ENCODE measurements at places on chromosomes 3 and 15. TPM values are rescaled to one million over a fixed set of nuclear protein-coding genes. Genes with fewer than 3 reads are reported as not detected.

GUCA1C gene
- polyA plus RNA-seq, result not detected

RPLP1 gene
- polyA plus RNA-seq, result 537 TPM

GPR62 gene
- polyA plus RNA-seq, result not detected

P2RY14 gene
- 1.2 TPM for polyA plus RNA-seq

HYAL1 gene
- 0.18 TPM for polyA plus RNA-seq

B3GALNT1 gene
- 2.3 TPM for polyA plus RNA-seq

GRCh38 chr3:170809007-170809974 is 60.7 kb downstream of the RPL22L1 start:
- H3K4me3 ChIP-seq, result no peak overlapping the region
- no peak overlapping the region for H3K27ac ChIP-seq
- DNase-seq, result no peak
- H3K36me3 ChIP-seq, result no peaks in the 10 kb centered on the region
- peaks cover 2% of the 10 kb centered on the region for H3K27me3 ChIP-seq

DNA sequence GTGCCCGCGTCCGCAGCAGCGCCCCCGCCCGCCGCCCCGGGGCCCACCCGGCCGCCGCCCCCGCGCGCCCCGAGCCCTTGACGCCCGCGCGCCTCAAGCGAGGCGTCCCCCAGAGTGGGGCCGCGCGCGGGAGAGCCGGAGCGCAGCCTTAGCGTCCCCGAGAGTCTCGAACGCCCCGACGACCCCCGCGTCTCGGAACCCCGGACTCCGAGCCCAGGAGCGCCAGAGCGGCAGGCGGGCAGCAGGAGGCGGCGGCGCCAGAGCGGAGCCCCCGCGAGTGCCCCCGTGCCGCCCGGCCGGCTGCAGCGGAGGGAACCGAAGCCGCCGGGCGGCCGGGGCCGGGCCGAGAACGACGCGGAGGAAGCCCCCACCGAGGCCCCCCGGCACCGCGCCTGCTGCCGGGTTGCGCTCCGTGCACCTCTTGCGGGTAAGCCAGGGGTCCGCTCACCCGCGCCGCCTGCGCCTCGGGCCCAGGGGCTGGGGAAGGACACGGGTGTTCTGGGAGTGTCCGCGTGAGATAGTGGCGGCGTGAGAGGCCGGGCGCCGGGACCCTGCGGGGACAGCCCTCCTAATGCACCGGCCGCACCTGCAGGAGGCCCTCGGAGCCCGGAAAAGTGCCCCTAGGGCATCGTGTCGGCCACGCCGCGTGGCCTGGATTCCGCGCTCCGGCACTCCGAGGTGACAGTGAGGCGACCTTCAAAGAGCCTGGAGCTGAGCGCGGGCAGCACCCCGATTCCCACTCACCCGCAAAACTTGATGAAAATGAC is 52.0 kb upstream of the ULK4 start:
- no peaks in the 10 kb centered on the region for H3K36me3 ChIP-seq
- H3K4me3 ChIP-seq, result peak overlapping the region; percentile 94
- H3K4me1 ChIP-seq, result peaks cover 34% of the 10 kb centered on the region
- peaks cover 11% of the 10 kb centered on the region for H3K27me3 ChIP-seq
- H3K27ac ChIP-seq, result peak overlapping the region; percentile 91

DNA sequence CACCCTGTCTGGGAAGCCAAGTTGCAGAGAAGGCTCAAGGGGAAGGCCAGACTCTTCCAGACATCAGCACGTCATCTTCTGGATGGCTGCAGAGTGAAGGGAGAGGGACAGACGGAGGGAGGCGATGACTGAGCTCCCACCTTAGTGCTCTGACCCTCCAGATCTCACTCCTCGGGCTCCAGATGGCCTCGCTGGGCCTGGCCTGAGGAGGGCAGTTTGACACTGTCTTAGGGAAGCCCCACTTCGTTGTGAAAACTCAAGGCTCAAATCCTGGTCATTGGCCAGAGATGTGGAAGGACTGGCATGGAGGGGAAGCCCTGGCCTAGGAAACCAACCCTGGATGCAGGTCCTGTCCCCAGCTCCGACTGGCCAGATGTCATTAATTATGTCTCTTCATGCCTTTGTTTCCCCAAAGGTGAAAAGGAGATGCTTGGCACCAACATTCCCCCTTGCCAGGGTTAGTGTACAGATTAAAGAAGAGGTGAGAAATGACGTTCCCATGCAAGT is 70.4 kb downstream of the ADCY5 start:
- no peaks in the 10 kb centered on the region for H3K36me3 ChIP-seq
- no peaks in the 10 kb centered on the region for H3K4me1 ChIP-seq
- no peak overlapping the region for H3K4me3 ChIP-seq
- H3K27ac ChIP-seq, result no peak overlapping the region
- no peak for DNase-seq
- H3K27me3 ChIP-seq, result peaks cover 2% of the 10 kb centered on the region

DNA sequence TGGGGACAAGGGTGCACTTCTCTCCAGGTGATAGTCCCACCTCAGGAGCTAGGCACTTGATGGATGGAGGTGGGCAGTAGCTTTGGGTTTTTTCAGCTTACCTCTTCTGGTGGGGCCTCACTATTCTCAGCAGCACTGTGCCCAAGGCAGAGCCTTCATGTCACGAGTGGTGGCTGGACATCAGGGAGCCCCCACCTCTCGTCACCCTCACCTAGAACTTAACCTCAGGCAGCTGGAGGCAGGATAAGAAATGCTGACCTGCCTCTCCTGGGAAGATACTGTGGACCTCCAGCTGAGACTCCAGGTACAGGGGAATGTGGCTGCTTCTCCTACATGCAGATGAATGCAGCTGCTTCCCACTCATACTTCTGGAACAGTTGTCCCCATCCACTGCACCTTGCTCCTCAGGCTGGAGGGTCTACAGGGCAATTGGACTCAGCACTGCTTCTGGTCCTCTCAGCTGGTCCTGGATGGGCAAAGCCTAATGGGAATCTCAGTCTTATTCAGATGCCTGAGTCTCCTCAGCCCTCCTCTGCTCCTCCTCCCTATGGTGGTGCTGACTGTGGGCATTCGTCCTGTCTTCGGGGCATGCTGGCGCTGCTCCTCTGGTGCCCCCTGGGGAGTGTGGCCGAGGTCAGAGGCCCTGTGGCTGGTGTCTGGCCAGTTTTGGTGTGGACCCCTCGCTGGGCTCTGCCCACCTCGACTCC is 129.9 kb downstream of the KLF13 start:
- H3K4me1 ChIP-seq, result peaks cover 14% of the 10 kb centered on the region
- H3K27ac ChIP-seq, result no peak overlapping the region
- H3K4me3 ChIP-seq, result no peak overlapping the region
- peaks cover 6% of the 10 kb centered on the region for H3K36me3 ChIP-seq
- no peak for DNase-seq

DNA sequence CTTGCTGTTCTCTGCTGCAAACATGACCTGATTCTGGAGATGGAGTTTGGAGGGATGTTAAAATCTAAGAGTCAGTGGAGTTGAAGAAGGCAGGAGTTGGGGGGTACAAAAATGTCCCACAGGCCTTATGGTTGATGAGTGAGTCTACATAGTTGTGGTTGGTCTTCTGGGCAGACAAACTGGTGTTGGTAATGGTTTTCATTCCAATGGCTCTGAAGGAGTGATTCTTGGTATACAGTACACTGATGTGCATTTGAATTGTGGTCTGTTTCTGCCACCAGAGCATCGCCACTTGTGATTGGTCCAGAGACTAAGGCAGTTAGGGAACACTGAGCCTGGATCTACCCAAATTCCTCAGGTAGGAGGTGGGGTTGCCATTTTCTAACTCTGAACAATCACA is 514.1 kb upstream of the CFAP20DC start:
- no peak overlapping the region for H3K27ac ChIP-seq
- H3K36me3 ChIP-seq, result no peaks in the 10 kb centered on the region
- DNase-seq, result no peak
- no peak overlapping the region for H3K4me3 ChIP-seq
- H3K4me1 ChIP-seq, result no peaks in the 10 kb centered on the region

DNA sequence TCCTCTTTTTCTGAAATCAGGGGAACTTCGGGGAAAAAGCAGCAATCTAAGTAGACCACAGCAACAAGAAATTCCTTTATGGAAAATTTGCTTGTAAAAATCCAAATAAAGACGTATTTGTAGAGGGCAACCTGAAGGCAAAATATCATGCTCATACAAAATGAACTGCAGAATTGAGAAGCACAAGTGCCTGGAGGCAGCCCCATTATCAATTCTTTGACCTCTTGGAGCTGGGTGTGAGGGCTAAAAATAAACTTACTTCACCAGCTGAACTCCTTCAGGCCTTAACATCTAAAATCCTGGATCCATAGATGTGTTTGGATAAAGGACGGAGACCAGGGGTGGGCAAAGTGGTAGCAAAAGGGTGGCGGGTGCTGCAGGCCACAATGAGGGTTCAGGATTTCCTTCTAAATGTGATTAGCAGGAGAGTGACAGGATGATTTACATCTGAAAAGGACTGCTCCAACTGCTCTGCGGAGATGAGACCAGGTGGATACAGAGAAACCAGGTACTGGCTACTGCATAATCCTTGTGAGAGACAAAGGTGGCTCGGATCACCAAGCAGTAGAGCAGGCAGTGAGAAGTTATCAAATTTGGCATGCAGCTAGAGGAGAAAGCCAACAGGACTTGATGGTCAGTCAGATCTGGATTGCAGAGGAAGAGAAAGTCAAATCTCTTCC is 81.7 kb upstream of the TJP1 start:
- H3K27ac ChIP-seq, result no peak overlapping the region
- H3K4me1 ChIP-seq, result no peaks in the 10 kb centered on the region

DNA sequence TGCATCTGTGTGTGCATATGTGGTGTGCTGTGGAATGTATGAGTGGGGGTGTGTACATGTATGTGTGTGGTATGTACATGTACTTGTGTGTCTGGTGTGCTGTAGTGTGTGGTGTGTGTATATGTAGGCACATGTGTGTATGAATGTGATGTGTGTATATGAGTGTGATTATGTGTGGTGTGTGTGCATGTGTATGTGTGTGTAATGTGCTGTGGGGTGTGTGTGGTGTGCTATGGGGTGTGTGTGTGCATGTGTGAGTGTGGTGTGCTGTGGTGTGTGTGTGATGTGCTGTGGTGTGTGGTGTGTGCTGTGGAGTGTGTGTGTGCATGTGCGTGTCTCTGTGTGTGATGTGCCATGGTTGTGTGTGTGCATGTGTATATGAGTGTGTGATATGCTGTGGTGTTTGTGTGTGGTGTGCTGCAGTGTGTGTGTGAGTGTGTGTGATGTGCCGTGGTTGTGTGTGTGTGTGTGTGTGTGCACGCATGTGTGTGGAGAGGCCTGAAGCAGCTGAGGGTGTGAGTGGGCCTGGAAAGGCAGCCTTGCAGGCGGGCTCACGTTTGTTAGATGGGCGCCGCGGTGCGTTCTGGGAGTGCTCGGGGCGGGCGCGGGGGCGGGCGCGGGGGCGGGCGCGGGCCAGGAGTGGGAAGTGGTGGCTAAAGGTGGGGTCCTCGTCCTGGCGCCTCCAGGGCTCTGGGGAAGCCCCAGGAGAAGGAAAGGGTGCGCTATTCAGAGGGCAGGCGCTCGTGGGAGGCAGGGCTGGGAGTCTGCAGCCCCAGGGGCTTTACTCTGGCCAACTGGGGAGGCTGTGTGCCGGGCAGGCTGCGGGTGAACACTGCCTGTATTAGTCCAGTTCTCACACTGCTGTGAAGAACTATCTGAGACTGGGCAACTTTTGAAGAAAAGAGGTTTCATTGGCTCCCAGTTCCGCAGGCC is 116.9 kb downstream of the GABRG3 start:
- H3K4me3 ChIP-seq, result no peak overlapping the region
- H3K27ac ChIP-seq, result no peak overlapping the region
- H3K27me3 ChIP-seq, result peaks cover 2% of the 10 kb centered on the region
- H3K4me1 ChIP-seq, result no peaks in the 10 kb centered on the region
- no peaks in the 10 kb centered on the region for H3K36me3 ChIP-seq
- no peak for DNase-seq

GRCh38 chr15:48076454-48076853 is 44.3 kb upstream of the SLC24A5 start:
- DNase-seq, result no peak
- H3K4me3 ChIP-seq, result no peak overlapping the region
- H3K36me3 ChIP-seq, result no peaks in the 10 kb centered on the region
- no peaks in the 10 kb centered on the region for H3K27me3 ChIP-seq
